MM.1S (cell line): ENCODE measurements at places on chromosomes 13 and 19.
A peak's percentile ranks its signal among the peaks of the same experiment; 100 is the strongest.

GRCh38 chr19:20313894-20314293, 146.9 kb downstream of the ZNF486 start:
- H3K27me3 ChIP-seq = no peaks in the 10 kb centered on the region
- H3K36me3 ChIP-seq = no peaks in the 10 kb centered on the region
- H3K4me3 ChIP-seq = no peak overlapping the region
- H3K4me1 ChIP-seq = no peaks in the 10 kb centered on the region

GRCh38 chr19:33302974-33303790, 848 bp upstream of the CEBPA start:
- H3K4me3 ChIP-seq = peak overlapping the region; percentile 24; the same call in 1 of the 2 replicates
- no peaks in the 10 kb centered on the region for H3K4me1 ChIP-seq
- H3K36me3 ChIP-seq = no peaks in the 10 kb centered on the region
- H3K27ac ChIP-seq = no peak overlapping the region

DNA sequence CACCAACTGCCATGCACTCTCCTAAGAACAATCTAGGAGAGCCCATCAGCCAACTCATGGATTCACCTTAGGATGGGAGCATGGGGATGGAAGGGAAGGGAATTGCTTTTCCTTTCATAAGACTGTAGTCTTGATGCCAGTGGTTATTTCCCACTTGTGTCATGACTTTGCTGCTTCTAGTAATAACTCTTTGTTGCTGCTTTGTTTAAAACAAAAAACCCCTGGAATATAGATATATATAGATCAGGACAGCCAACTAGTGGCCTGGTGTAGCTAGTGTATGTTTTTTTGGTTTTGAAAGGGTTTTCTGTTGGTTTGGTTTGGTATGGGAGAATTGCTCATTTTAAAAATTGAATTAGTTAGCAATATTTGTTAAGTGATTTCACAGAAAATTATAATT, 39.3 kb upstream of the KCTD4 start:
- H3K4me1 ChIP-seq = no peaks in the 10 kb centered on the region
- no peak overlapping the region for H3K27ac ChIP-seq
- no peak overlapping the region for H3K4me3 ChIP-seq
- H3K36me3 ChIP-seq = no peaks in the 10 kb centered on the region

DNA sequence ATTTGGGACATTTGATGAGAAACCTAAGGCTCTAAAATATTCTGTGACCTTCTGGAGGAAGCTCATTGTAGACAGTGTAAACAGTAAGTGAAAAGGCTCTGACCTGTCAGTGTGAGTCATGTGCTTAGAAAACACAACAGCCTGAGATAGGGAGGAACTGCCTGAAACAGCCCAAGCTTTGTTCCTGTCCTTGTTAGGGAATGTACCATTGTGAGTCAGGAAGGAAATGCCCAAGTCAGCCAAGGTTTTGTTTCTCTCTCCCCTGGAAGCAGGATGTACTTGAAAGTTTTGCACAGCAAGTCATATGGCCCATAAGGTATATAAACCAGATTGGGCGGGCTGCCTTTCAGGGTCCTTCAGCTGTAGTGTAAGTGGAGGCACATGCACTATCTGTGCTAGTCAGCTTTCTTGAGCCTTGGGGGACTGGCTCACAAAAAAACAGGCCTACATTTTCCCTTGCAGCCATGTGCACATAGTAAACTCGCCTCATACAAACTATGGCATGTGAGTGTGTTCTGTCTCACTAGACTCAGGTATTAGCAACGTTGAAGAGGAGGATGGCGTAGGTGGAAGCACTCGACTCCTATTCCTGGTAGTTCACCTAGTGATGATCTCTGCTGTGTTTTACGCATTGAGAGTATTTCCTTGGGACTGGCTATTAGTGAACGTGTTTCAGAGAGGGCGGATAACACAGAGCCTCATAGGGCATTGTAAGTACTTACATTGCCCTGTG, 141.2 kb upstream of the KLHL1 start:
- no peaks in the 10 kb centered on the region for H3K4me1 ChIP-seq
- no peaks in the 10 kb centered on the region for H3K27me3 ChIP-seq
- no peak for DNase-seq
- no peaks in the 10 kb centered on the region for H3K36me3 ChIP-seq
- no peak overlapping the region for H3K27ac ChIP-seq

DNA sequence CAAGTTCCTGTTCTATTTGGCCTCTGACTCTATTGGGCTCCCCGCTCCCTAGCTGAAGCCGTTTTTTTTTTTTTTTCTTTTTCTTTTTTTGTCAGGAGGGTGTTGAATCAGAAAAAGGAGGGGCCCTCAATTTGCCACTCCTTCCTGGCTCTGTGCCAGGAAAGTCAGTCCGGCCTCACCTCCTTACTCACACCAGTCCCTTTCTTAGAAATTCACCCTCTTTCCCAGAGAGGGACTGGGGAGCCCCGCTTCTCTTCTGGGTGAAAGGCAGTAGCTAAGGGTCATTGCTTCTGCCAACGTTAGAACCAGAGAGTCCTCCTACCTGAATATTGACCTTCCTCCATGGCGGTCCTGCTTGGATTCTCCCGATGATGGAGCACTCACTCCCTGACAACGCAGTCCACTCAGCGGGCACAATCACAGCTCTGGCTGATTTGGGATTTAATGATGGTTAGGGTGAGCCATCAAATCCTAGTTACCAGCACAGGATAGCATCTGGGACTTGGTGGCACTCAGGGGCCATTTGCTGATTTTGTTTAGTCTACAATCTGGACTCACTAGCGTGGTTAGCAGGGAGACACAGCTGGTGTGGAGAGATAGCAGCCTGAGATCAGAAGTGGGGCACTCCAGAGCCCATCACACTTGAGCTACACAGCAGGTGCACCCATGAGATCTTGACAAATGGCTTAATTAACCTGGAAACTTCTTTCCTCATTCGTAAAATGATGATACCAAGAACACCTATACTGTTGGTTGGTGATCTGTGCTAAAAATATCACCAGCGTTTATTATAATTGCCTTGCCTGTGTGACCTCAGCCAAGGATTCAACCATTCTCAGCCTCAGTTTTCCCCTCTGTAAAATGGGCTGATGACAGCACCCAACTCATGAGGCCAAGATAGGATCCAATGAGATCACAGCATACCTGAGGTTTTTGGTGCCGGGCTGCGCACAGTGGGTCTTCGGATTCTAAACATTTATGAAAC, 2.2 kb downstream of the FCER2 start:
- no peak overlapping the region for H3K27ac ChIP-seq
- H3K4me3 ChIP-seq = no peak overlapping the region
- H3K36me3 ChIP-seq = no peaks in the 10 kb centered on the region
- H3K27me3 ChIP-seq = peaks cover 89% of the 10 kb centered on the region
- no peak for DNase-seq
- no peaks in the 10 kb centered on the region for H3K4me1 ChIP-seq

DNA sequence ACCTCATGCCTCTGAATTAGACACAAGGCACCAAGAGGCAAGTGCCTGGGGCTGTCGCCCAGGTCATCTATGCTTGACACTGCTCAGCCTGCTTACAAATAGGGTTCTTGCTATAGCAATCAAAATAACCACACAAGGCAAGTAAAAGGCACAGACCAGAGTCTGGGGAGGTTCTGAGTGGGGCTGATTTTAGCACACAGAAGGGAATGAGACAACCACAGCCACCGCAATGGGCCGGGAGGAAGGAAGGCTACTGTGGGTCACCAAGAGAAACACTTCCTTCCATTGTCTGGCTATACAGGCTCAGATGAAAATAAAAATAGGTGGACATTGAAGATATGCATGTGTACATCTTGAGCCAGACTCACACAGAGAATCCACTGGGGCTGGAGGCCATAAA, 159.1 kb downstream of the DLEU7 start:
- no peak overlapping the region for H3K27ac ChIP-seq
- no peaks in the 10 kb centered on the region for H3K27me3 ChIP-seq
- no peaks in the 10 kb centered on the region for H3K36me3 ChIP-seq
- DNase-seq = no peak
- H3K4me3 ChIP-seq = no peak overlapping the region
- no peaks in the 10 kb centered on the region for H3K4me1 ChIP-seq

- H3K27ac ChIP-seq = no peak overlapping the region
- no peak overlapping the region for H3K4me3 ChIP-seq
- H3K27me3 ChIP-seq = no peaks in the 10 kb centered on the region
- no peaks in the 10 kb centered on the region for H3K4me1 ChIP-seq
- DNase-seq = no peak
These were observed 331.7 kb downstream of the LIG4 start for GRCh38 chr13:107883561-107884175.

DNA sequence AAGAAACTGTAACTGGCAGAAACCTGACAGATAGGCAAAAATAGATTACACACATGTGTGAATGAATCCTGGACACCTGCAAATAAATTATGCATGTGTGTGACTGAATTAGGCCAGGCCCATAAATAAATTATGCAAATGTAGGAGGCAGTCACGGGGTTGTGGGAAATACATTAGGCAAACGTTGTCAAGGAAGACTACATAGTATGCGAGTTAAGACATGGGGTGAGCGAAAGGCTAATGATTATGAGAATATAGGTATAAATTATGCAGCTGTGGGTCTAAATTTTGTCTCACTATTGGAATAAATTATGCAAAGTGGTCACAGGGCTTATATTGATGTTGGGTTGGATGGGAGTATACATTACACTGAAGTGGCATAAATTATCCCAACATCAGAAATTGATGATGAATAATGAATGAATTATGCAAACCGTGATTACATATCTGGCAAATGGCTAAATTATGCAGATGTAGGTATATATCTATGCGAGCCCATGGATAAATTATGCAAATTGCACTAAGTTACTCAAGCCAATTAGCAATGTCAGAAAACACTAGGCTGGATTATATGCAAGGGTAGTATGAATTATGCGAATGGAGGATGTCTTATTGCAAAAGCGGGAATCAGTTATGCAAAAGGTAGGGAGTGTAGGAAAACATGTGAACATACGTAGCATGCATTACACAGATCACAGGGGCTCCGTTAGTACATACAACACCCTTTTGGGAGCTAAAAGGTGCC, 6.8 kb downstream of the SLC8A2 start:
- H3K36me3 ChIP-seq = no peaks in the 10 kb centered on the region
- DNase-seq = no peak
- no peaks in the 10 kb centered on the region for H3K4me1 ChIP-seq
- no peak overlapping the region for H3K4me3 ChIP-seq
- peaks cover 86% of the 10 kb centered on the region for H3K27me3 ChIP-seq

- H3K4me1 ChIP-seq = no peaks in the 10 kb centered on the region
- no peaks in the 10 kb centered on the region for H3K27me3 ChIP-seq
- H3K36me3 ChIP-seq = peaks cover 3% of the 10 kb centered on the region; the same call in 1 of the 2 replicates
These were observed 11.2 kb downstream of the PPP6R1 start for GRCh38 chr19:55247621-55248099.

DNA sequence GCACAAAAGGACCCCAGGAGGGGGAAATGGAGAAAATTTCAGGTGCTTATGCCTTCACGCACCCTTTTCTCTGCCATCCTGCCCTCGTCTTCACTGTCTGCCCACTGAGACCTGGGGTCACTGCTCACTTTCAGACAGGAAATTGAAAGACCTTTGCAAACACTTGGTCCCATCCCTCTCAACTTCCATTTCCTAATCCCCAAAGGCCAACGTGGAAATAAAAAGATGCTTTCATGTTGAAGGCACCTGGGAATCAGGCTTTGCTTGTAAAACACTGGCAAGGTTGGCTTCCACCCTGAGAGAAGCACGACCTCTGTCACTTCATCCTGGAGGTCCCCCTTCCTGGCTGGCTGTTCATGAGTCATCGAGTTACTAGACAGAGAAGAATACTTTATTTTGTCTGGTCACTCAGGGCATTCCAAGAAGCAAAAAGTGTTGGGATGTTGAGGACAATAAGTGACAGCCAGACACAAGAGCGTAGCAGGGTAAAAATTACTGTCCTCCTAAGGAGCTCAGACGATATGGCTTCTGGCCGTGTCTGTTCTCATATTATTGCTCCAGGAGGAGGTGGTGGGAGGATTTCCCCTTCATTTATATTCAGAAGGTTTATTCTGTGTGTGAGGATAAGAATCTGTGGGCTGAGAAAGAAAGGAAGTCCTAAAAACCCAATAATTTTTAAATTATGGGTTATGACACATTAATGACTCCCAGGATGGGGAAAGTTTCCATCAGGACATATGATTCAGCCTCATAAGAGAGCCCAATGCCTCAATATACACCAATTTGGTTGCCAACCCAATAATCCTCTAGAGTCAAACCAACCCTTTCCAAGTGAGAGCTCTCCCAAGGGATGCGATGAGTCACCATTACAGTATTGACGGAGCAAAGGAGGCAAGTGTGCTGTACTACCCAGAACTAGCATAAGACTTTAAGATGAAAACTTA, 409.0 kb downstream of the COG6 start:
- H3K27ac ChIP-seq = no peak overlapping the region
- H3K36me3 ChIP-seq = no peaks in the 10 kb centered on the region
- H3K4me3 ChIP-seq = no peak overlapping the region
- H3K27me3 ChIP-seq = no peaks in the 10 kb centered on the region
- no peaks in the 10 kb centered on the region for H3K4me1 ChIP-seq

GRCh38 chr19:58166708-58167280, 16.1 kb upstream of the ZNF274 start:
- H3K4me3 ChIP-seq = no peak overlapping the region
- H3K36me3 ChIP-seq = no peaks in the 10 kb centered on the region
- H3K4me1 ChIP-seq = no peaks in the 10 kb centered on the region
- no peak for DNase-seq

- DNase-seq = no peak
- no peaks in the 10 kb centered on the region for H3K36me3 ChIP-seq
- H3K27ac ChIP-seq = no peak overlapping the region
- H3K4me1 ChIP-seq = no peaks in the 10 kb centered on the region
These were observed 7.8 kb downstream of the DOT1L start for GRCh38 chr19:2171349-2172145.

- DNase-seq = no peak
- H3K4me3 ChIP-seq = no peak overlapping the region
- H3K36me3 ChIP-seq = no peaks in the 10 kb centered on the region; the same call in 1 of the 2 replicates
- no peaks in the 10 kb centered on the region for H3K4me1 ChIP-seq
- H3K27ac ChIP-seq = no peak overlapping the region
These were observed 14.0 kb upstream of the CRTC1 start for GRCh38 chr19:18669524-18669817.

DNA sequence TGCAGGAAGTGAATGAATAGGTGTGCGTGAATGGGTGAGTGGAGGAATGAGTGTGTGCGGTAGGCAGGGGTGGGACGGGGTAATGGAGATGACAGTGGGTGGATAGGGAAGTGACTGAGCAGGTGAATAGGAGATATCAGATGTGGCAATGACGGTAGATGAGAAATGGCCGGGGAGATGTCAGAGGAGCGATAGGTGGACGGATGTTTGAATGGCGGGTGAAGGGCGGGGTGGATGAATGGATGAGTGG, 1.5 kb downstream of the TTC9B start:
- H3K27me3 ChIP-seq = no peaks in the 10 kb centered on the region
- no peak overlapping the region for H3K4me3 ChIP-seq
- H3K27ac ChIP-seq = no peak overlapping the region
- H3K36me3 ChIP-seq = no peaks in the 10 kb centered on the region

DNA sequence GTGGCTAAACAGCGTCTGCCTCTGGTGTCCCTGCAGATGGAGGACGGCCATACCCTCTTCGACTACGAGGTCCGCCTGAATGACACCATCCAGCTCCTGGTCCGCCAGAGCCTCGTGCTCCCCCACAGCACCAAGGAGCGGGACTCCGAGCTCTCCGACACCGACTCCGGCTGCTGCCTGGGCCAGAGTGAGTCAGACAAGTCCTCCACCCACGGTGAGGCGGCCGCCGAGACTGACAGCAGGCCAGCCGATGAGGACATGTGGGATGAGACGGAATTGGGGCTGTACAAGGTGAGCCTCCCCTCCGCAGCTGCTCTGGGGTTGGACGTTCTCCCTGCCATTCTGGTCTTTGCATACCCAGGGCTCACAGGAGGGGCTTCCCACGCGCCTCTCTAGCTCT, 19.9 kb downstream of the UHRF1 start:
- no peak for DNase-seq
- no peaks in the 10 kb centered on the region for H3K27me3 ChIP-seq
- no peak overlapping the region for H3K4me3 ChIP-seq
- no peak overlapping the region for H3K27ac ChIP-seq
- no peaks in the 10 kb centered on the region for H3K4me1 ChIP-seq
- H3K36me3 ChIP-seq = peaks cover 11% of the 10 kb centered on the region
